Activated gamma-delta T cell treated with anti-CD3 and anti-CD28 coated beads, Interleukin-2, amount 50 U/mL, for 16 hours (primary cell): ENCODE measurements at places on chromosomes 12 and 14.

GRCh38 chr14:76152333-76152681 is 585 bp downstream of the GPATCH2L start:
- peak; percentile 75 for DNase-seq

DNA sequence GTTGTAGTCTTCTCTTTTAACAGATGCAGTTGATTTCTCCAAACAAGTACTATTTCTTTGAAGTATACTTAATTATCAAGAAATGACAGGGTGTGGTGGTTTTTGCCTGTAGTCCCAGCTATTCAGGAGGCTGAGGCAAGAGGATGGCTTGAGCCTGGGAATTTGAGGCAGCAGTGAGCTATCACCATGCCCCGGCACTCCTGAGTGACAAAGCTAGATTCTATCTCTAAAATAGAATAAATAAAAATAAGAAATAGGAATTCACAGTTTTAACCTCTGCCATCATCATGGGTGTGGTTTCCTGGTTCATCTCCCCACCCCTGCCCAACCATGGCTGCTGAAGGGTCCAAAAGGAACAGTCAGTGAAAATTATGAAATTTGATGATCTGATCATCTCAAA is 290.2 kb upstream of the FLRT2 start:
- no peak for DNase-seq

DNA sequence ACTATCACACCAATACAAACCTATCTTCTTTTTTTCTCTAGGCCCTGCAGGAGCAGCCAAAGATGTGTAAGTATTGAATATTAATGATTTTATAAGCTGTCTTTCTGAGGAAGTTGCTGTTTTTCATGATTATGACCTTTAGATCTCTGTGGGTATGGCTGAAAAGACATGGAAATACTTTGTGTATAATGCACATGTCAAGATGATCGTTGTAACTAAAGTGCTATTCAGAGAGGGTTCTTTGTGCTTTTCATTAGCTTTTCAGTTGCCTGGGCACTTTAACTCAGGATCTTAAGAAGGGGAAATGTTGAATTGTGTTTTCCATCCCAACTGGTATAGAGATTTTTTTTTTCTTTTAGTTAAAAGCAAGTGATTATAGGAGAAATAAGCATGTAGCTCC is 18.1 kb downstream of the C12orf75 start:
- DNase-seq = no peak

GRCh38 chr14:74514471-74514941 is 20.9 kb downstream of the ISCA2 start:
- no peak for DNase-seq

DNA sequence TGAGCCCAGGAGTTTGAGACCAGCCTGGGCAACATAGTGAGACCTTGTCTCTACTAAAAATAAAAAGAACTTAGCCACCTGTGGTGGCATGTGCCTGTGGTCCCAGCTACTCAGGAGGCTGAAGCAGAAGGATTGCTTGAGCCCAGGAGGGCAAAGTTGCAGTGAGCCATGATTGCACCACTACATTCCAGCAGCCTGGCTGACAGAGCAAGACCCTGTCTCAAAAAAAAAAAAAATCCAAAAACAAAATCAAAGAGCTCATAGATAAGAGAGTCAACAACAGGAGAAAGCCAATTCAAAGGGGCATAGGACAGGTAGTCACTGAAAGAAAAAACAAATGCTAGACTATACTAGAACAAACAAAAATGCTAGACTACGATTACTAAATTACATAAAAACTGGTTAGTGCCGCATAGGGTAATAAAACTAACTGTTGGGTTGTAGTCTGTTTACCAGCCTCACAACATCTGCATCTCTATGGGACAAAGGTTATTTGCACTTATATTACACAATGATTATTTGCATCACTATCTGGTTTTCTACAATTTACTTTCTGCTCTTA is 16.6 kb upstream of the EEA1 start:
- no peak for DNase-seq
